Aorta (tissue), 5 donors: ENCODE measurements at places on chromosomes 1 and 21. TPM values are rescaled to one million over a fixed set of nuclear protein-coding genes. Genes with fewer than 3 reads are reported as not detected.

ADAMTSL4 gene
- 94.4 TPM for total RNA-seq

SPRR1B gene
- total RNA-seq = not detected

GRCh38 chr1:83954166-83954823 is 44.6 kb downstream of the TTLL7 start:
- H3K36me3 ChIP-seq = no peaks in the 10 kb centered on the region
- no peak for DNase-seq
- H3K27ac ChIP-seq = peak overlapping the region; percentile 51
- H3K4me1 ChIP-seq = peaks cover 6% of the 10 kb centered on the region
- no peaks in the 10 kb centered on the region for H3K27me3 ChIP-seq
- no peak overlapping the region for H3K4me3 ChIP-seq

GRCh38 chr1:165371588-165372225 is 15.2 kb upstream of the LMX1A start:
- no peak for DNase-seq
- H3K4me3 ChIP-seq = no peak overlapping the region
- H3K4me1 ChIP-seq = no peaks in the 10 kb centered on the region
- no peaks in the 10 kb centered on the region for H3K27me3 ChIP-seq

- no peaks in the 10 kb centered on the region for H3K36me3 ChIP-seq
Observed at GRCh38 chr1:177611402-177611801, 358.5 kb downstream of the SEC16B start.

- no peak overlapping the region for H3K27ac ChIP-seq
- H3K4me1 ChIP-seq = no peaks in the 10 kb centered on the region
- H3K4me3 ChIP-seq = no peak overlapping the region
- no peak for DNase-seq
Observed at GRCh38 chr1:204289280-204289679, 70.4 kb downstream of the PLEKHA6 start.

DNA sequence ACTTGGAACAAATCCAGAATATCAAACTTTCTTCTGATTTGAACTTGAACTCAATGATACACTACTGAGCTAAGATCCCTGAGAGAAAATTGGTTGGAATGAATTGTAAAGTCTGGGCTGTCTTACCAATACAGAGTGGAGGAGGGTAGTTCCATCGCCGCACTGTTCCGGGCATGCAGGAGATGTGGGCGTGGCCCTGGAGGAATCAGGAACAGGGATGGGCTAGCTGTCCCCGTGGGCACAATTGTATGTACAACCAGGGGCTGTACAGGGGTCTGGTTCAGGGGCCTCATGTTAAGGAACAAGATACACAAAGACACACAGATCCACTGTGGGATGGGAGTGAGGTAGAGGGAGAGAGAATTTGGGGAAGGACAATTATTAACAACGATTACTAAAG is 144.3 kb downstream of the ZSCAN20 start:
- H3K4me3 ChIP-seq = no peak overlapping the region
- no peaks in the 10 kb centered on the region for H3K36me3 ChIP-seq
- DNase-seq = no peak
- no peaks in the 10 kb centered on the region for H3K4me1 ChIP-seq

GRCh38 chr1:81607086-81607485 is 193.6 kb upstream of the ADGRL2 start:
- no peaks in the 10 kb centered on the region for H3K27me3 ChIP-seq
- H3K4me1 ChIP-seq = no peaks in the 10 kb centered on the region
- H3K36me3 ChIP-seq = no peaks in the 10 kb centered on the region
- no peak overlapping the region for H3K4me3 ChIP-seq
- H3K27ac ChIP-seq = no peak overlapping the region

- no peaks in the 10 kb centered on the region for H3K27me3 ChIP-seq
- H3K4me1 ChIP-seq = peaks cover 3% of the 10 kb centered on the region
- DNase-seq = no peak
Observed at GRCh38 chr1:30822006-30822405, 64.4 kb upstream of the LAPTM5 start.

- DNase-seq = no peak
- H3K4me1 ChIP-seq = no peaks in the 10 kb centered on the region
- no peak overlapping the region for H3K27ac ChIP-seq
Observed at GRCh38 chr1:1627261-1627828, 4.6 kb upstream of the MMP23B start.

DNA sequence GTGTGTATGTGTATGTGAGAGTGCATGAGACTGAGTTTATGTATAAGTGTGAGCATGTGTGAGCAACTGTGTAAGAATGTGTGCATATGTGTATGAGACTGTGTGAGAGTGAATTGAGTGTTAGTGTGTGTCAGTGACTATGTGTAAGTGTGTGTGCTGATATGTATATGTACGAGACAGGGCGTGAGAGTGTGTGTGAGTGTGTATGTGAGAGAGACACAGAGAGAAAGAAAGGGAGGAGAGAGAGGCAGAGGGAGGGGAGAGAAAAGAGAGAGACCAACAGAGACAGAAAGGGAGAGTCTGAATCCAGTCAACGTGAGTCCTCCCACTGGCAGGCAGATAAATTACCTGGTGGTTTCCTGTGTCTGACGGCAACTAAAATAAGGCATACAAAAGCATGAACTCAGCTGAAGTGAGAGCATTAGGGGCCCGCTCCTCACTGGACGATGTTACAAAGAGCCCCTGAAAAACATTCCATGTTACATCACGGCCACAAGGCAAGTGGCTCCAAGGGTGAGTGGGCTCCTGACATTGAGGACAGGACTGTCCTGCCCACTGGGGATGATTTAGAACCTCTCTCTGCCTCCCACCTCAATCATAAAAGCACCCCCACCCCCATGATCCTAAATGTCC is 66.6 kb upstream of the TIAM1 start:
- DNase-seq = no peak
- H3K4me1 ChIP-seq = no peaks in the 10 kb centered on the region
- no peak overlapping the region for H3K4me3 ChIP-seq
- no peaks in the 10 kb centered on the region for H3K27me3 ChIP-seq

USH2A gene
- total RNA-seq = not detected

- peaks cover 2% of the 10 kb centered on the region for H3K27me3 ChIP-seq
- H3K27ac ChIP-seq = no peak overlapping the region
- no peaks in the 10 kb centered on the region for H3K36me3 ChIP-seq
- H3K4me1 ChIP-seq = no peaks in the 10 kb centered on the region
Observed at GRCh38 chr1:34715139-34715538, 39.7 kb upstream of the GJB5 start.

DNA sequence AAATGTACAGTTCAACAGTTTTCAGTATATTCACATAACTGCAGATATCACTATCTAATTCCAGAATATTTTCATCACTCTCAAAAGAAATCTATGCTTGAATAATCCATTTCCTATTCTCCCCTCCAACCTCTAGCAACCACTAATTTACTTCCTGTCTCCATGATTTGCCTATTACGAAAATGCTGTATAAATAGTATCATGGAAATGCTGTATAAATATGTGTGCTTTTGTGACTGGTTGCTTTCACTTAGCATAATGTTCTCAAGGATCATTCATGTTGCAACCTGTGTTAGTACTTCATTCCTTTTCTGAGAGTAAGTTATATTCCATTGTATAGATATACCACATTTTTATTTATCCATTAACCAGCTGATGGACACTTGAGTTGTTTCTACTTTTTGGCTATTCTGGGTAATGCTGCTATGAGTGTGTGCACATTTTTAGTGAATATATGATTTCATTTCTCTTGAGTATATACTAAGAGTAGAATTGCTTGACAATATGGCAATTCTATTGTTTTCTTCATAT is 115.6 kb downstream of the TNFSF18 start:
- peaks cover 4% of the 10 kb centered on the region for H3K4me1 ChIP-seq
- H3K4me3 ChIP-seq = no peak overlapping the region
- no peak for DNase-seq
- no peak overlapping the region for H3K27ac ChIP-seq

TSACC gene
- total RNA-seq = not detected

GRCh38 chr1:68111519-68112436 is 61.4 kb upstream of the DIRAS3 start:
- no peak overlapping the region for H3K27ac ChIP-seq
- no peak overlapping the region for H3K4me3 ChIP-seq
- peak; percentile 70 for DNase-seq
- H3K27me3 ChIP-seq = no peaks in the 10 kb centered on the region
- no peaks in the 10 kb centered on the region for H3K36me3 ChIP-seq

- H3K27ac ChIP-seq = no peak overlapping the region
- H3K27me3 ChIP-seq = no peaks in the 10 kb centered on the region
- H3K36me3 ChIP-seq = no peaks in the 10 kb centered on the region
Observed at GRCh38 chr1:64895500-64895899, 70.8 kb downstream of the JAK1 start.

GRCh38 chr1:24294228-24294672 is 24.9 kb upstream of the GRHL3 start:
- H3K27me3 ChIP-seq = no peaks in the 10 kb centered on the region
- no peaks in the 10 kb centered on the region for H3K36me3 ChIP-seq
- peaks cover 2% of the 10 kb centered on the region for H3K4me1 ChIP-seq
- DNase-seq = no peak
- no peak overlapping the region for H3K4me3 ChIP-seq
- H3K27ac ChIP-seq = no peak overlapping the region

ZNF436 gene
- 35.4 TPM for total RNA-seq

MIXL1 gene
- 0.19 TPM for total RNA-seq

DNA sequence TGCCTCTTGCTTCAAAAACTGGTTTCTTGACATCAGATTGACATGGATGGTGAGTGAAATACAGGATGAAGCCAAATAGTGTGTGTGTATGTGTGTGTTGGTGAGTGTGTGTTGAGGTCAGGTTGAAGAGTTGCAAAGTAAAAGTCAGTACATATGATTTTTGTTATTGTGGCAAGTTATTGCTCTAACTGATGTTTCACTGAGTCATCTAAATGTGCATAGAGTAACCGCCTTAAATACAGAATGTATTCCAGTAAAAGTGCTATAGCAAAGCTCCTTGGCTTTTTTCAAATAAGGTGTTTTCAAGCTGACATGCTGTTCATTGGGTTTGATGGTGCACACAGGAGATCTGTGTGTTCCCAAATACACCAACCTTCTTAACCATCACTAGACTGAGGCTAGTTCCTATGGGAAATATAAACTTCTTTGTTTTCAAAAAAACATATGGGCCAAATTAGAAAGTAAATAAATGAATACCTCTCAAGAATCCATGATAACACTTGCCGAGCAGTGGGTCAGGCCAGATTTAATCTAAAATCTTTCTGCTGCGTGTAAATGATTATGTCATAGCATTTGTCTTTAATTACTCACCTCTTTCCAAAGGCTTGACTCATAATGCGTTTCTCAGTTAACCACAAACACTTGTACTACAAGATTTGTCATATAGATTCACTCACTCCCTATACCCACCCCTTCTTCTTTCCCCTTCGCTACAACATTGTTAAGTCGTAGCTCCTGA is 151.1 kb downstream of the LYPLAL1 start:
- DNase-seq = no peak
- H3K4me1 ChIP-seq = no peaks in the 10 kb centered on the region
- no peaks in the 10 kb centered on the region for H3K36me3 ChIP-seq
- no peaks in the 10 kb centered on the region for H3K27me3 ChIP-seq
- no peak overlapping the region for H3K27ac ChIP-seq

DNA sequence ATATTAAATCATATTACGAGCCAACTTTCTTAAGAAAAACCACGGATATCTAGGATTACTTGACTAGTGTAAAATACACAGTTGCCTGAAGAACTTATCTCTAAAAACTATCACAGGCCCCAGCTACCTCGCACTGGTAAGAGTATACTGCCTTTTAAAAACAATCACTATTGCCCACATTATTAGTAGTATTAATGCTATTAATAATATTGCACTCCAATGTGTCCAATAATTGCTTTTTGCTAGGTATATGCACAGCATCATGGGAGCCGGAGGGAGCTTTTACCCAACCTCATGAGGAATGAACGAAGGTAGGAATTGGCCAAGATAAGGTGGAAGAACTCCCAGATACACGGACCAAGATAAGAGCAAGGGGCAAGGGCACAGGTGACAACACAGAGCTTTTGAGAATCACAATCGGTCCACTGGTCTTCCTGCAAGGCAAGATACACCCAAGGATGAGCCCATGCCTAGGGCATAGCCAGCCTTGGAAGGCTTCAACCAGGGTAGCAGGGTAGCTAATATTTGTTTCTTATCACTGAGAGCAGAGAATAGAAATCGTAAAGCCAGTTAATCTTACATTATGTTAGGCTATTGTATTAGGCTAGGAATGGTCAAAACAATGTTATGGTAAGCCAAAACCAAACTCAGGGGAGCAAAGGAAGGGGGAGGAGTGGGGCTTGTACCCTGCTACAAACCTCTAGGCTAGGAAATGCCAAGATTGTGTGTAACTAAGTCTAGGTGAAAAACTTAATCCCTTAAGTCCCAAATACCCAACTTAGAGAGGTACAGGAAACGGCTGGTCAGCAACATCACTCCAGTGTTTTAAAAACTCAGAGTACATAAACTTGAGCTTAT is 9.4 kb downstream of the GLUL start:
- no peak overlapping the region for H3K4me3 ChIP-seq
- DNase-seq = no peak
- H3K4me1 ChIP-seq = no peaks in the 10 kb centered on the region
- no peak overlapping the region for H3K27ac ChIP-seq
- peaks cover 16% of the 10 kb centered on the region for H3K36me3 ChIP-seq

GRCh38 chr1:21042929-21043605 is 133.6 kb downstream of the EIF4G3 start:
- no peaks in the 10 kb centered on the region for H3K36me3 ChIP-seq
- DNase-seq = no peak
- H3K4me3 ChIP-seq = no peak overlapping the region
- no peak overlapping the region for H3K27ac ChIP-seq
- no peaks in the 10 kb centered on the region for H3K27me3 ChIP-seq

GRCh38 chr1:117128323-117129079 is 7.0 kb upstream of the TRIM45 start:
- H3K4me1 ChIP-seq = no peaks in the 10 kb centered on the region
- DNase-seq = no peak
- H3K27ac ChIP-seq = no peak overlapping the region
- H3K36me3 ChIP-seq = no peaks in the 10 kb centered on the region

- DNase-seq = no peak
- no peaks in the 10 kb centered on the region for H3K4me1 ChIP-seq
- H3K27ac ChIP-seq = no peak overlapping the region
- H3K27me3 ChIP-seq = no peaks in the 10 kb centered on the region
Observed at GRCh38 chr1:223556414-223557129, 108.9 kb downstream of the CAPN8 start.

KRTAP12-2 gene
- not detected for total RNA-seq

GRCh38 chr1:203181586-203182386 is 4.7 kb downstream of the CHI3L1 start:
- H3K4me1 ChIP-seq = no peaks in the 10 kb centered on the region
- H3K4me3 ChIP-seq = no peak overlapping the region
- no peaks in the 10 kb centered on the region for H3K36me3 ChIP-seq
- H3K27me3 ChIP-seq = no peaks in the 10 kb centered on the region
- no peak overlapping the region for H3K27ac ChIP-seq
- peak; percentile 45 for DNase-seq

DNA sequence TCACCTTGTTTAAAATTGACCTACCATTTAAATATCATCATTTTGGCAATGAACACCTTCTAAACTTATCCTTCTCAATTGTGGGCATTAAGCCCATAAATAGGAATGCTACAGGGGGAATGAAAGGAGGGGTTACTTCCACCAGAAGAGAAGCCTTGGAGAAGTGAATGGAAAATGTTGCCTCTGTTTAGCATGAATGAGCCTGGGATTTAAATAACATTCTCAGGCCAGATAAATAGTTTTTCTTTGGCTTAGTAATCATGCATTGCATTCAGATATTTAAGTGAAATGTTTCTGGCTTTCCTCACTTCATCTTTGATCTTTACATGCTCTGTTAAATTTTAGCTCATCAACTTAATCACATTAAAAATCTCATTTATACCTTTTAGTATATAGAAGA is 284.3 kb upstream of the FMN2 start:
- no peak overlapping the region for H3K4me3 ChIP-seq
- no peaks in the 10 kb centered on the region for H3K27me3 ChIP-seq
- no peak overlapping the region for H3K27ac ChIP-seq
- DNase-seq = no peak
- no peaks in the 10 kb centered on the region for H3K36me3 ChIP-seq
